ENCODE measurements at places on chromosomes 4 and X.

GRCh38 chr4:14528918-14529317 lies 473.4 kb upstream of the CPEB2 start:
- no peak for DNase-seq

- DNase-seq: no peak
These were observed 240.7 kb upstream of the ATP6AP2 start for GRCh38 chrX:40340116-40340515.

- peak; percentile 80 for DNase-seq
These were observed 37.3 kb upstream of the CLCN4 start for GRCh38 chrX:10119399-10119990.

DNA sequence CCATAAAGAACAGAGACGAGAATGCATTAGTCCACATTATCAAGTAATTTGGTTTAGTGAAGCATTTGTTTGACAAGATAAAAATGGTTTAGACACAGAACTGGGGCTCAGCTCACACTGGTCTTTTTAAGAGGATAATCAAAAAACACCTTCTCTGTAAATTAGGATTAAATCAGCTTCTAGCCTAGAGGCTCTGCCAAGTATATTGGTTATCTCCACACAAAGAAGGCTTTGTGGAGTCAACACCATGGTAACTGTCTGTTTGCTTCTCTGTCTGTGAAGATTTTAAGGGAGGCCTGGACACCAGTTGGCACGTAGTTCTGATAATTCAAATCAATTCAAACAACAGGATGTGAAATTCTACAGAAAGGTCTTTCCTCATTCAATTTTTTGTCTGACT lies 687.0 kb downstream of the DMD start:
- DNase-seq: no peak

DNA sequence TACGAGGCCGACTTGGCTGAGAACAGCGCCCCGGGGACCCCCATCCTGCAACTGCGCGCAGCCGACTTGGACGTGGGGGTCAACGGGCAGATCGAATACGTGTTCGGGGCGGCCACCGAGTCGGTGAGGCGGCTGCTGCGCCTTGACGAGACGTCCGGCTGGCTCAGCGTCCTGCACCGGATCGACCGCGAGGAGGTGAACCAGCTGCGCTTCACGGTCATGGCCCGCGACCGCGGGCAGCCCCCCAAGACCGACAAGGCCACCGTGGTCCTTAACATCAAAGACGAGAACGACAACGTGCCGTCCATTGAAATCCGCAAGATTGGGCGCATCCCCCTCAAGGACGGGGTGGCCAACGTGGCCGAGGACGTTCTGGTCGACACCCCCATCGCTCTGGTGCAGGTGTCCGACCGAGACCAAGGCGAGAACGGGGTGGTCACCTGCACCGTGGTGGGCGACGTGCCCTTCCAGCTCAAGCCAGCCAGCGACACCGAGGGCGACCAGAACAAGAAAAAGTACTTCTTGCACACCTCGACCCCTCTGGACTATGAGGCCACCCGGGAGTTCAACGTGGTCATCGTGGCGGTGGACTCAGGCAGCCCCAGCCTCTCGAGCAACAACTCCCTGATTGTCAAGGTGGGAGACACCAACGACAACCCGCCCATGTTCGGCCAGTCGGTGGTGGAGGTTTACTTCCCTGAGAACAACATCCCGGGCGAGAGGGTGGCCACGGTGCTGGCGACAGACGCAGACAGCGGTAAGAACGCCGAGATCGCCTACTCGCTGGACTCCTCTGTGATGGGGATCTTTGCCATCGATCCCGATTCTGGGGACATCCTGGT lies 2.4 kb downstream of the PCDH7 start:
- DNase-seq: no peak

DNA sequence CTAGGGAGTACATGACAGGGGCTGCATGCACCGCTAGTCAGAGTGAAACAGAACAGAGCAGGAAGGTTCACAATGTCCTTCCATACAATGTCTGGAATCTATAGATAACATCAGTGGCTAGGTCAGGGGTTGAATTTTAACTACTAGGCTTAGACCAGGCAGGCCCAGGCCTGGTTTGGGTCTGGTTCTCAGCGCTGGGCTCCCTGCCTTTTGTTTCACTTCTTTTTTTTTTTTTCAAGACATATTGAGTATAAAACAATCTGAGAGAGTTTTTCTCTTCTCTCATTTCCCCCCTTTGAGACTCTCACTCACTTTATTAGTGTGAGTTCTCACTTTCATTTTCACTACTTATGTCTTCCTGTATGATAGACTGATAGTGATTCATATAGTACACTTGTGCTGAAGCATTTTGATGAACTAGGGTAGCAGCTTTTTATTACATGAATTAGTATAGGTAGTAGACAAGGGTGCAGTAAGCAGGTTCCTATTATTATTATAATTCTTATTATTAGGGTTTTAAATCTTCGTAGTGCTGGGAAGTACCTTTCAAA lies 120.0 kb upstream of the ZDHHC15 start:
- DNase-seq: no peak

- DNase-seq: no peak
These were observed 191.8 kb downstream of the ADAM29 start for GRCh38 chr4:175109933-175110332.

DNA sequence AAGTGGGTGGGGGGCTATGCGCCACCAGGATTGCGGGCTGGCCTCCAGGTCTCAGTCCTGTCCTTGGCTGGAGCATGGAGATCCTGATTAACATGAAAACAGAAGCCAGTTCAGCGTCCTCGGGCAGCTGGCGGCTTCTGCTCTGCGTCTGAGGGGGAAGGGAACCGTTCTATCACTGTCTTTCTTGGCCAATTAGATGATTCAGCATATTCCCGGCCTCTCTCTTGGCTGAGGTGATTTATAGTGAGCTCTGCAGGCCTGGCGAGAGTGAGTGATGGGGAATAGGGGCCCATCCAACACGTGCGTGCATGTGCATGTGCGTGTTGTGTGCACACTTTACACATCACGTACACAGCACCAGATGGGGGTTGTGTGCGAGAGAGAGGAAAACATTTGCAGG lies 145.8 kb upstream of the ATP6AP2 start:
- DNase-seq: no peak

GRCh38 chrX:146346102-146346501 lies 463.5 kb upstream of the CXorf51B start:
- no peak for DNase-seq

GRCh38 chrX:103918571-103919269 lies 43.7 kb upstream of the TMSB15B start:
- DNase-seq: peak; percentile 63

DNA sequence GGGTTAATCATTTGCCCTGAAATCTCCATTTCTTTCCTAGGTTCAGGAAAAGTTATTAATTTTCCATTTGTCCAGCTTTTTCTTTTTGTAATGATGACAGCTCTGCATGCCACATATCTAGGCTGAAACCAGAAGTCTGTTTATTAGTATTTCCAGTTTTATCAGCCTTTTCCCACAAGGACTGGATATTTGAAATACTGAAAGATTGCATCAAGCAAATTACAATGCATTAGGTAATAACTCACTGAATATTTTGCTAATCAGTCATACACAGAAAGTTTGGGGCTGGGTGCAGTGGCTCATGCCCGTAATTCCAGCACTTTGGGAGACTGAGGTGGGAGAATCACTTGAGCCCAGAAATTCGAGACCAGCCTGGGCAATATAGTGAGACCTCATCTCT lies 21.5 kb downstream of the SLC9A7 start:
- DNase-seq: no peak

GRCh38 chr4:114980932-114981708 lies 132.3 kb downstream of the NDST4 start:
- DNase-seq: no peak
